ENCODE measurements at places on chromosomes 7 and 10.

GRCh38 chr7:100893910-100894721, 1.6 kb downstream of the ACHE start:
- no peak for DNase-seq

DNA sequence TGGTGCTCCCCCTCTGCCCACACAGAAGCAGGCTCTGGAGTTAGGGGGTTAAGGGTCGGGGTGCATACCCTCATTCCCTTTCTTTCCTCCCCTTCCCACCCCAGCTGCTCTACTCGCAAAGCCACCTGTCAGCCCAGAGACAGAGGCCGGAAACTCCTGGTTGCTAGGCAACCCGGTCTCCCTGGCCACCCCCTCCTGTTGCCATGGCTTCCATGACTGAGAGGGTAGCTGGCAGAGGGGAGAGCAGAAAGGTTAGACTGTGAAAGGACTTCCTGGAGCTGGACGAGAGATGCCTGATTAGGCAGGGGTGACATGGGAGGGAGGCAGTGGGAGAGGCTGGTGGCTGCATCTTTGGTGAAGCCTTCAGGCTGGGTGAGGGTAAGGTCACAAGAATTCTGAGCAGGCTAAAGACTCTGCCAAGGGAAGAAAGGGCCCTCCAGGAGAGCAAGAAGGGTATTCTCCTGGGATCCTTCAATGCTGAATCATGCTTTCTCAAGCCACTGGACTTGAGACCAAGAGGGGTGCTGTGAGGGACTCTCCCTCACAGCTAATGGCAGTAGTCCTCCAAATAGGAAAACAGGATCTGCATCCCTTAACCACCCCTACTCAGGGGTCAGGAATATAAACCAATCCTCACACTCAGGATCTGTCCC, 5.4 kb downstream of the PSD start:
- no peak for DNase-seq

DNA sequence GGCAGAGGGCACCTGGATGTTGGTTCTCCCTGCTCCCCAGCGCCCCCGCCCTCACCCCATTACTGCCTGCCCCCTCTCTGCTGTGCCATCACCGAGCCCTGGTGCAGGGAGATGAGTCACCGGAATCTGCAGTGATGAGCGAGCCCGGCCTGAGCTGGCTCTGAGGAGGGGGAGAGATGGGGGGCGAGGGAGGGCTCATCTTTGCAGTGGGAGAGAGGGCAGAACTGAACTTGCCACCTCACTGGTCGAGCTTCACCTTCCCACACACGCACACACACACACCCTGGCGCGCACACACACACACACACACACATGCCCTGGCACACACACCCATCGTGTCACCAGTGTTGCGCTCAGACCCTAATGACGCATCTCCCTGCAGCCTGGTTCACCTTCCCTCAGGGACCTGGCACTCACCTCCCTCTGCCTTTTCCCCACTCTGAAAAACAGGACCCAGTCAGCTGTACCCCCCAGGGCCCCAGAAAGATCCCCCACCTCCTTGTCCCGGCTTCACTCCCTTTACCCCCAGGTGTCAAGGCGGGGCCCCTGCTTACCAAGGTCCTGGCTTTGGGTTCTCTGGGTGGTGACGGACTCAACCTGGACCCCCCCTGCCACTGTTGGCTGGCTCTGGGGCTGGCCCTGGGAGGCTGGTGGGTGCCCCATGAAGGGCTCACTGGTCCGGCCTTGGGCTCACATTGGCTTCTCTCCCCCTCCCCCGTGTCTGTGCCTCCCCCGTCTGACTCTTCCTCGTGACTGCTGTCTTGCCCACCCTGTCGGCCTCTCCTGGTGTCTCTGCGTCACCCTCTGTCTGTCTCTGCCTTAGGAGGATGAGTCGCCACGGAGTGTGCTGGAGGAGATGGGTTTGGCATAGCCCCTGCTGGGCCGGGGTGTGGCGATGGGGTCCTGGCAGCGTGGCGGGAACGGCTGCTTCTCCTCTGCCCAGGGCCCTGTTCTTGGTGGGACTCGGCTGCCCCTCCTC, 5.4 kb downstream of the VGF start:
- no peak for DNase-seq

DNA sequence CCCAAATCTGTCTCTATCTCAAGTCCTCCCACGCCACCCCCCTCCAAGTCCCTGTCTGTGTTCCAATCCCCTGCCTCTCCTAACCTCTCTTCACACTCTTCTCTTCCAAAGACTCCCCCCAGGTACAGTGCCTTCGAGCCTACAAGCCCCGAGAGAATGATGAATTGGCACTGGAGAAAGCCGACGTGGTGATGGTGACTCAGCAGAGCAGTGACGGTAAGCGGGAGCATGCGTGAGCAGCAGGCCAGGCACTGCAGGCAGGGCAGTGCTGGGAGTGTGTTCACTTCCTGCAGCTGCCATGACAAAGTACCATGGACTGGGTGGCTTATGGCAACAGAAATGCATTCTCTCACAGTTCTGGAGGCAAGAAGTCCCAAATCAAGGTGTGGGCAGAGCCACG, 23.4 kb downstream of the ARHGEF5 start:
- no peak for DNase-seq

GRCh38 chr7:121624958-121625357, 228.8 kb upstream of the FAM3C start:
- DNase-seq: no peak

All from activated T-helper 9 cell treated with anti-CD3 and anti-CD28 coated beads, Interleukin-2, amount 50 U/mL, for 16 hours (primary cell).